ENCODE measurements at places on chromosomes 11 and 22.

DNA sequence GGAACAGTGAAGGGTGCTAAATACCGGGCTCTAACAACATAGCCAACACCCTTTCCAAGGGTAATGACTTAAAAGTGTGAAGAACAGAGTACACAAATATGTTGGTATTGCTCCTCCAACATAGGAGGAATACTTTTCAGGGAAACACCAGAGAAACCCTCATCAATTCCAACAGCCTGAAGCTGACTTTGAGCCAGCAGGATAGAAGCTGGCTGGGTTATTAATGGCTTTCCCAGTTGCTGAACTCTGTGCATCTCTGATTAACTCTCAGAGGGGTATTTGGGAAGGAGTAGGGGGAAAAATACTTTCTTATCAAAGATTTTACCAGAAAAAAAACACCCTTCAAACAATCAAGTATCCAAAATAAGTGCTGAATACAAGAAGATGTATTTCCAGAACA lies 95.6 kb downstream of the AMBRA1 start:
- no peak for DNase-seq

DNA sequence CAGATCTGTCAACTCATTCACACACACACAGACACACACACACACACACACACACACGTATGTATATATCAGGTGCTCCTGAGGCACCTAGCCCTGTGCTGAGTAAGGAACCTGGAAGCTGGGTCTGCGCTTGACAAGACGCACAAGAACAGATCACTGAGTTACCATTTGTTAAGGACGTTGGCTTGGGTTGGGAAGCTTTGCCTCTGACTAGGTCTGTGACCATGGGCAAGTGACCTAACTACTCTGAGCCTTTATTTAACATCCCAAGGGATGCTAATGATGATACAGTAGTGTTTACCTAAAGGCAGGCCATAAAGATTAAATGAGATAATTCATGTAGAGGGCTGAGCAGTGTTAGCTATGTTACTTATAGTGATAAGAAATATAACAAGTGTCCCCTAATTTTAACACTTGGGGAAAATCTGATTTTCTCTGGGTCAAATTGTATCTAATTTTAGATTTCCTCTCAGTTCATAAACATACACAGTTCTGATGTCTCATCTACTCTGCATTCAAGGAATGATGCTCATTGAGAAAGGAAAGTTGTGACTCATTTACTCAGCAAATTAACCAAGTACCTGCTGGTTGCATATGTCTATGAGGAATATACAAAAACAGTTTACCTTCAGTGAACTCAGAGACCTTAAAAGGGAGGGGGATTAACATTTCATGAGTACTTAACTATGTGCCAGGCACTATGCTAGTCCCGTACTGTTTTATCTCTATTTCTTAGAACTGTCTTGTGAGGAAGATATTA lies 13.6 kb downstream of the RNF185 start:
- DNase-seq = no peak

GRCh38 chr11:15123849-15124248 lies 9.1 kb downstream of the INSC start:
- DNase-seq = no peak

GRCh38 chr11:12581923-12582322 lies 92.3 kb upstream of the TEAD1 start:
- DNase-seq = no peak

- DNase-seq = no peak
Measured at GRCh38 chr11:125257190-125257579, 92.6 kb downstream of the PKNOX2 start.

DNA sequence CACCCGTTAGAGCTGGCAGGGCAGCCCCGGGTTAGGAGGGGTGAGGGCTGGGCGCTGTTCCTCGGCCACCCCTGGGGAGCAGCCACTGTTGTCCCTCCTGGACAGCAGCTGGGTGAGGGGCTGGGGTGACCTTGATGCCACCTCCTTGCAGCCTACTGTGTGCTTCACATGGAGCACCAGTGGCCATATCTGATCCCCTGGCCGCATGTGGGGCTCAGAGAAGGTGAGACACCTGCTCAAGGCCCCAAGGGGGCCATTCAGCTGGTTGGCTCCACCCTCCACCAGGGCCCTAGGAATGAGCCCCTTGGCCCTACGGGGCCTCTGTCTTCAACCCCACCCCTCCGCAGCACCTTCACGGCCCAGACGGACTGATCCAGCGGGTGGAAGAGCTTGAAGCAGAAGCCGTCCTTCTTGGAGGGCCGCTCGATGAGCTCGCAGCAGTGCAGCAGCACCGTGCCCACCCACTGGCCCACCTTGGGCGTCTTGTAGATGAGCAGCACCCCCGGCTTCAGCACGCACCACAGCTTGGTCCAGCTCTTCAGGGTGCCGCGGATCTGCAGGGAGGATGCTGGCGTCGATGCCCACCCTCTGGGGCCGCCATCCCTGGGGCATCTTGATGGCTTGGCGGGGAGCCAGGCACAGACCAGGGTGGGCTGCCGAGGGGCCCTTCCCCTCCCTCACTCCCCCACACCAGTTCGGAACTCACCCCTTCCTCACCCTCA lies 44.9 kb downstream of the OSBPL5 start:
- peak; percentile 7 for DNase-seq

Measured in right forelimb (tissue), 1 donor.